ENCODE measurements at places on chromosomes 6 and 20.

GRCh38 chr6:37680668-37681067 is 17.0 kb downstream of the MDGA1 start:
- DNase-seq, result no peak

GRCh38 chr6:90159452-90159851 is 137.2 kb downstream of the BACH2 start:
- no peak for DNase-seq

DNA sequence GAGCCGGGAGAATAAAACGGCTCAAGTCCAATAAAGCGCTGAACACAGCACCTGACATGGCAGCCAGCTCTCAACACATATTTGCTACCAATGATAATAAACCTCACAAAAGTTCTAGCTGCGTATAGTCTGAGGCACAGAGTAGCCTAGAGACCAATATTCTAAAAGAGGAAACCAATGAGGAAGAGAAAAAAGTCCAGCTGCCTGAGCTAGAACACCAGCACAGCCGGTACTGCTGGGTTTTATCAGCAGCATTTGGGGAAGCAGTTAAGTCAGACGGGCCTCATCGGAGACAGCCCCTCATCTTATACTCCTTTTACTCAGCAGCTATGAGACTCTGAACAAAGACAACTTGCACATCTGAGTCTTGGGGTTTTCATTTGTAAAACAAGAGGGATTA is 2.4 kb upstream of the RTF2 start:
- DNase-seq, result no peak

DNA sequence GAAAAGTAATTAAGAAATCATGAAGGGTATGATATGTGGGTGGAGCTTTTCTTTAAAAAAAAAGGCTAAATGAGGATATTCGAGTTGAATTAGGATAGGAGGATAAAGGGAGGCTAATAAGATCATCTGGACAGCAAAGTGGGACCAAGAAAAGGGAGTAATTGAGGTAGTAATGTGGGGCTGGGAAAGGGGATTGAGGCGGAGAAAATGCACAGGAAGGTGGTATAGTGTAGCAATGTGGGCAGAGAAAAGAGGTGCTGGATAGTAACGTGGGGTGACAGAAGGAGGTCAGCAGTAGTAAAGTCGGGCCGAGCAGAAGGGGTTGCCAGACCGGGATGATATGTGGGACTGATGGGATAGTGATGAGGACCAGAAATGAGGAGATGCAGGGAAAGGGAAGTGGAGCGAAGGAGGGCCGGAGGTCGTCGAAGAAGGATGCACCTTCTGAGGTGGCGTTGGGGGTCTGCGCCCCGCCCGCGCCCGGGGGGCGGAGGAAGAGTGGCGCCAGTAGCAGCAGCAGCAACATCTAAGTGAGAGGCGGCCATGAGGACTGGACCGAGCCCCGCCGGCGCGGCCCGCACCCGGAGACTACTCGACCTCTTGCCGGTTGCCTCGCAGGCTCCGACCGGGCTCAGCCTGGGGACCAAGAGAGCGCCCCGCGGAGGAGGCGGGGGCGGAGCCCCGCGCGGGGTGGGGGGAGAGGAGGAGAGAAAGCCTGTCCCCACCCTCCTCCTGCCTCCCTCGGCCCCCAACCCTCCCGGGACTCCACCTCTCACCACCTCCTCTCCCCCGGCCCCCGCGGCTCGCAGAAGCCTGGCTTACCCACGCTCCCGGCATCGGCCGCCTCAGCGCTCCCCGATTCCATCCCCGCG is 887 bp downstream of the GABBR1 start:
- DNase-seq, result peak; percentile 77

DNA sequence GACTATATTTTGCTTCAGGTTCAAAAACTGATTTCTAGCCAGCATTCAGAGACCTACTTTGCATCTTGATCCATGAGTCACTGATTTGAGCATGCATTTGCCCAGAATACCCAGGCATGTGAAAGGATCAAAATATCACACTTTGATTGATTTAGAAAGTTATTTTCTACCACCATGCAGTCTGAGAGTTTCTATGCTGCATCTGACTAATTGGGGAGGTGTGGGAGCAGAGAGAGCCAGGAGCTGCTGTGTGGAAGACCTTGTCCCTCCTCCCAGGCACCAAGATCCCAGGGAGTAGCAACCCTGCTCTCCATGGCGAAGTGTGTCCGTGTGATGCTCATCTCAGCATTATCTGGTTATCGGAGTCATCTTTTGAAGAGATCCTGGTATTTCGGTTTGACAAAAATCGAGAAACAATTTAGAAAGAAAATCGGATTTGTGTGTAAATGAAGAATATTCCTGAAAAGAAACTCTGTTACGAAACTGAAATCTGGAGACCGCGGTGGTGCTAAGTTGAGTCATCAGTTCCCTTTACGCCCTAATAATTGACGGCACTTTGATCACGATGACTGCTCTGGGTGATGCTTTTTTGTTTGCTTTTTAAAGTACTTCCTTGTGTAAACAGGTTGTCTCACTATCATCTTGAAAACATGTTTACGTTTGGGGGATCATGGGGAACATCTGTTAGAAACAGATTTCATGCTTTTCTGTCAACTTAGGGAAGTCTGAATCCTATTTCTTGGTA is 193.4 kb downstream of the BACH2 start:
- peak; percentile 40 for DNase-seq

- DNase-seq, result no peak
Observed at GRCh38 chr6:128517124-128517523, 3.3 kb downstream of the PTPRK start.

DNA sequence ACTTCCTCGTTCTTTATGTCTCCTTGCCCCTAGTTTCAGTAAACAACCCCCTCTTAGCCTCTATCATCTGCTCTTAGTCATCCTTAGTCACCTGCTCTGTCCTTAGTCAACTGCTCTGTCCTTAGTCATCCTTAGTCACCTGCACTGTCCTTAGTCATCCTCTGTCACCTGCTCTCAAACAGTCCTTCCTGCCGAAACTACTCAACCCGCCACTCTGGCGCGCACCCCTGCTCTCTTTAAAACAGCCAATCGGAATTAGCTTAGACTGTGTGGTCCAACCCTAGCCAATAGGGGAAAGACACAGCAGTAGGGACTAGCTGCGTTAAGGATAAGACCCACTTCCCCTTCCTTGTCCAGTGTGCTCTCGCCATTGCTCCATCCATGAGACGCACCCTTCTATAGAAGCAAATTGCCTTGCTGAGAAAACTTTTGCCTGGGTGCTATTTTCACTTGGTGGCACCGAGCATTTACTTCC is 73.9 kb downstream of the BACH2 start:
- no peak for DNase-seq

- DNase-seq, result no peak
Observed at GRCh38 chr6:16936893-16937292, 165.0 kb upstream of the STMND1 start.

DNA sequence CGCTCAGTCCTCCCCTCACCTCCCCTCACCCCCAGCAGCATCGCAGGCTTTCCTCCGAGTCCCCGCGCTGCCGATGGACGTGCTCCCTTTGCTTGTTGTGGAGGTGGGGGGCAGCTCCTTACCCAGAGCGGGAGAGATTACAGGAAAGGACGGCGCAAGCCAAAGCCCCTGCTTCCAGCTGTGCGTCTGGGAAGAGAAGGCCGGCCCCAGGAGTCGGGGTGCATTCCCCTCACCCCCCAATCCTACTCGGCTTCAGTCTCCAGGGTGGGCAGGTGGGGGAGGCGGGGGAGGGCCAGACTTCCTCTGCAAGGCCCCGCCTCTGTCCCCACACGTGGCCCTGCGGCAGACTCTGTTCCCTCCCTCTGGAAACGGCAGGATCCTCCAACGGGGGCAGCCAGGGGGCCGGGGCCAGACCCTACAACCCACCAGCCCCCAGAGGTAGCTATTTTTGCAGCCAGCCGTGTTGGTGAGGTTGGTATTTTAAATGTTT is 43.6 kb downstream of the NTSR1 start:
- no peak for DNase-seq

- no peak for DNase-seq
Observed at GRCh38 chr6:139586273-139586672, 211.8 kb upstream of the CITED2 start.

- no peak for DNase-seq
Observed at GRCh38 chr6:56370127-56370540, 122.8 kb upstream of the COL21A1 start.

DNA sequence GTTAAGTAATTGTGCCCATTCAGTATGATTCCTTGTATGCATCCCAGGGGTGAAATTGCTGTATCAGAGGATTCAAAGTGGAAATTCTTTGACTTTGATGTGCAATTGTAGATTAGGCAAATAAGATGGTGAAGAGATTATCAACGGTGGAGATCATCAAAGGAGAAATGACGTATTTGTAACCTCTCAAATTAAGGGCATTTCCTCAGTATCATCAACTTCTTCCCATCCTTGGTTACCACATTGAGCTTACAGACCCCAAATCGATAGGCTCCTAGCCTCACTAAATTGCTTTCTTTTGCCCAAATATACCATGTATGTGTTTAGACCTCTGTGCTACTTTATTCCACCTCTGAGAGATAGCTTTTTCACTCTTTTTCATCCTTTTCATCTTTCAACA is 213.1 kb upstream of the ZFP64 start:
- no peak for DNase-seq

GRCh38 chr6:30963641-30964040 is 19.9 kb upstream of the MUC21 start:
- DNase-seq, result no peak

- no peak for DNase-seq
Observed at GRCh38 chr20:11556410-11556809, 361.3 kb upstream of the BTBD3 start.

DNA sequence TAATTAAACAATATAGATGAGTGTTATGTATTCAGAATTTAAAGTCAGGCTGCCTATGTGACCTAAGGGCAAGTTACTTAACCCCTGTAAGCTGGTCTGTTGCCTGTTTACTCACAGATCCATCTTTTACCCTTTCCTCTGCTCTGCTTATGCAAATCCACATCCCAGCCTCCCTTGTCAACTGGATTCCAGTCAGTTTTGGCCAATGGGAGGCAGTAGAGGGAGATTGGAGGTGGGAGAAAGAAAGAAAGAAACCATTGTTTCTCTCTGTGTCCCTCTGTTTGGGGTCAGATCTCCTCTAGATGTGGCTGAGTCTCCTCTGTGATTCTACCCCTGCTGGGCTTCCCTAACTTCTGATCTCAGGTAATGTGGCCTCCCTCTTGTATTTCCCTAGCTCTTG is 266.8 kb upstream of the PLN start:
- no peak for DNase-seq

DNA sequence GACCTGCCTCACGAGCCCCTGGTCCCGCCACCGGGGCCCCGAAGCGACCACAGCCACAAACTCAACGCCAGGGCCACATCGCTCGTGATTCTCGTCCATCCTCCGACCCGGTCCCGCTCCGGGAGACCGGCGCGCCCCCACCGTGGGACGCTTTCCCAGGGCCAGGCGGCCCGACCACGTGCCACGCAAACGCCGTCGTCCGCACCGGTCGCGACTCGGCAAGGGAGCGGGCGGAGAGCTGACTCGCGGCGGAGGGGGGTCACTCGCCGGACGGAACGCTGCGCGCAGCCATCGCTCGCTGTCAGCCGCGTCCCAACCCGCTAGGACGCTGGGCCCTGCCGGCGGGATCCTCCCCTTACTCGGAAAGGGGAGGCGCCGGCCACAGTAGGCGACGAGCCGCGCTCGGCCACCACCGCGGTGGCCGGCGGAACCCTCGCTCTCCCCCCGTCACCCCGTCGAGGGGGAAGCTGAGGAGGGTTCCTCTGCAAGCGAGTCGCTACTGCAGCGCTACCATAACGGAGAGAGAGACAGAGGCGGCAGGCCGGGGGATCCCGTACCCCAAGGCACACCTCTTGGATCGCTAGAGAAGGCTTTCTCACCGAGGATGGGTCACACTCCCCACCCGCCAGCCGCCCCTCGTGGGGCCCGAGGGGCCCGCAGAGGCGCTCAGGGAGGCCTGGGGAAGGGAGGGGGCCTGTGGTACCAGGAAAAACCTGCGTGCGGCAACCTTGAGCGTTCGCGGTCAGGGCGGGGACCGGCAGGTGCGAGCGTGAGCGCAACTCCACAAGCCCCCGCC is 511.8 kb upstream of the ZNF337 start:
- peak; percentile 54 for DNase-seq

DNA sequence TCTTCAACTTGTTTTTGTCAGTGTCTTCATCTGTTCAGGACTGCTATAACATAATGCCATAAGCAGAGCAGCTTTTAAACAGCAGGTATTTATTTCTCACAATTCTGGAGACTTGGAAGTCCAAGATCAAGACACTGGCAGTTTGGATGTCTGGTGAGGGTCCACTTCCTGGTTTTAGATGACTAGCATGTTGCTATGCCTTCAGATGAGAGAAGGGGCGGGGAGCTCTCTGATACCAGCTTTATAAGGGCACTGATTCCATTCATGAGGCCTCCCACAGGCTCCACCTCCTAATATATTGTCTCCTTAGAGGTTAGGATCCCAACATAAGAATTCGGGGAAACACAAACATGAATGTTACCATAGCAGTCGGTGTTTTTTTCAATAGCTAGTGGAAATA is 52.9 kb downstream of the FAM83B start:
- no peak for DNase-seq

DNA sequence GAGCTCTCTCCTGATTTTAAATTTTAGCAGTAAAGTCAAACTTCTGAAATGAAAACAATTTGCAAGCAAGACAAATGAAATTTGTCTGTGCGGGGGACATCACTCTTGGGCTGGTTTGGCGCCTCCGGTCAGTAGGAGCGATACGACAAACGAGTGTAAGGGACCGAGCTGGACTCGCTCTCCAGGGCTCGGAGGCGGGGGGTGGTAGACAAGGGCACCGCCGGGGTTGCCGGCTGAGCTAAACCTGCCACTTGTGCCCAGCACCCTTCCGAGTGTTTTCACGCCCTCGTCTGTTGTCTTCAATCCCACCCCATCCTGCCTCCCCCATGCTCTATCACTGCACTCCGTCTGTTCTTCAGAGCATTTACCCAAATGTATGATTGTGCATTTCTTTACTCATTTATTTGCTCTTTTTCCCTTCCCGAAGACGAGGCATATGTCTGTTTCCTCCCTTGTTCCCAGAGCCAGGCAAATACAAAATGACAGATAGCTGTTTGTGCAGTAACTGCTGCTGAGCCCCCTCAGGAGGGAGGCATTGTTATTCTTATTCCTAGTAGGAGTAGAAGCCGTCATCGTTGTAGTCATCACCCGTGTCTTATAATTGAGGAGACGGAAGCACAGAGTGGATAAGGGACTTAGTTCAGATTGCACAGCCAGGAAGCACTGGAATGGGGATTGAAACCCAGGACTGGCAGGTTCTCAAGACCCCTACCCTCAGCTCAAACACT is 62.8 kb upstream of the APCDD1L start:
- DNase-seq, result no peak

GRCh38 chr6:153758516-153758915 is 280.5 kb upstream of the OPRM1 start:
- DNase-seq, result no peak

- DNase-seq, result no peak
Observed at GRCh38 chr6:3875486-3875885, 26.3 kb downstream of the FAM50B start.

Measured in CD4-positive, alpha-beta T cell treated with Interleukin-1 beta for 1 hour (primary cell).